ENCODE measurements at places on chromosomes 4 and X.

DNA sequence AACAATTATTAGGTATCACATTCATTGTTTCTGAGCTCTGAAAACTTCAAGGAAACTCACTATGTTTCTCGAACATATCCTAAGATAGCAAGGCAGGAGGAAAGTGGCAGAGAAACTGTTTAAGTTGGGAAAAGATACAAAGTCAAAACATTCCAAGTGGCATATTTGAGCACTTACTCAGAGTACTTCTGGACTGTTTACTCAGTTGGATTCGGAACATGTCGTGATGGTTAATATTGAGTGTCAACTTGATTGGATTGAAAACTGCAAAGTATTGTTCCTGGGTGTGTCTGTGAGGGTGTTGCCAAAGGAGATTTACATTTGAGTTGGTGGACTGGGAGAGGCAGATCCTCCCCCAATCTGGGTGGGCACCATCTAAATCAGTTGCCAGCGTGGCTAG lies 298.3 kb downstream of the IL1RAPL2 start:
- no peak for DNase-seq

DNA sequence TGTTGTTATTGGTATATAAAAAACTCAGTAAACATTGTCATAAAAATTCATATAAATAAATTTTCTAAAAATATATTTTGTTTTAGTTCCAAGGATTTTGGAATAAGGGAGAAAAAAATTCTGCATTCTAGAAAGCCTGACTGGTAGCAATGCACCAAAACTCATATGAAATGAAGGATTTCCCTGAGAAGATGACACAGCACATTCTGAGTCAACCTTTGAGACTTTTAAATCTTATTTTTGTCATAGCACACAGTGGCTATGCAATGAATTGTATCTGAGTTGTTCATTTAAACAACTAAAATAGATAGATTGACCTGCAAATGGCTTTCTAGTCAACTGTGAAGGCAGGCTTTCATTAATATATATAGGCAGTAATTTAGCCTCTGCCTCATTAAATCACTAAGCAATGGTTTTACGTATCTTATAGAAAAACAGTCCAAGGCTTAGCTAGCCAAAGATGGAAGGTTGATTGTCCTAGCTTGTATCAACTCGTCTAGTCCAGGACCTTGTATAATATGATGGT lies 239.1 kb upstream of the NEIL3 start:
- no peak for DNase-seq

DNA sequence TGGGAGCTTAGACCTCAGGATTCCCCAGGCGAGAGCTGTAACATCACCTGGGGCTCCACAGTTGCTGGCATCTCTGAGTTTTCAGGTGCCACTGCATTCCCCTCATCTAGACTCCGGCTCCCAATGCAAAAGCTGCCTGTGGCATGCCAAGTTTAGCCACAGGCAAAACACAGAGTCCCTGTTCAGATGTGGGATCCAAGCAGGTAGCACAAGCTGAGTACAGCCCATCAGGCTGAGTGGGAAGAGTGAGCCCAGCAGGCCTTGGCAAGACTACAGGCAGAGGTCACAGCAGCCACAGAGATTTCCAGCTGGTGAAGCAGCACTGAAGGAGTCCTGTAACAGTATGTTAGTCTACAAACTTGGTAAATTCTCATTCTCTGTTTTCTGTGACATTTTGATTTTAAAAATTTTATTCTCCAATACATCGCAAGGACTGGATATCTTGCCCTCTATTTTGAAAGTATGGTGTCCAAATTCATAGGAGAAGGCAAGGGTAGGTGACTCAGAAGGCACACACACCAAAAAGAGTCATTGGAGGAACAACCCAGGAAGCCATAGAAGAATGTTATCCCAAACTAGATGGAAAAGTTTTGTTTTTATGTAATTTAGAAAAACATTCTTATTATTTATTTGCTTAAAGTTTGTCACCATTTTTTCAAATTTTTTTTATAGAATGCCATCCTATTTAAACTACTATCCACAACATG lies 13.6 kb upstream of the CXCL2 start:
- DNase-seq = no peak

DNA sequence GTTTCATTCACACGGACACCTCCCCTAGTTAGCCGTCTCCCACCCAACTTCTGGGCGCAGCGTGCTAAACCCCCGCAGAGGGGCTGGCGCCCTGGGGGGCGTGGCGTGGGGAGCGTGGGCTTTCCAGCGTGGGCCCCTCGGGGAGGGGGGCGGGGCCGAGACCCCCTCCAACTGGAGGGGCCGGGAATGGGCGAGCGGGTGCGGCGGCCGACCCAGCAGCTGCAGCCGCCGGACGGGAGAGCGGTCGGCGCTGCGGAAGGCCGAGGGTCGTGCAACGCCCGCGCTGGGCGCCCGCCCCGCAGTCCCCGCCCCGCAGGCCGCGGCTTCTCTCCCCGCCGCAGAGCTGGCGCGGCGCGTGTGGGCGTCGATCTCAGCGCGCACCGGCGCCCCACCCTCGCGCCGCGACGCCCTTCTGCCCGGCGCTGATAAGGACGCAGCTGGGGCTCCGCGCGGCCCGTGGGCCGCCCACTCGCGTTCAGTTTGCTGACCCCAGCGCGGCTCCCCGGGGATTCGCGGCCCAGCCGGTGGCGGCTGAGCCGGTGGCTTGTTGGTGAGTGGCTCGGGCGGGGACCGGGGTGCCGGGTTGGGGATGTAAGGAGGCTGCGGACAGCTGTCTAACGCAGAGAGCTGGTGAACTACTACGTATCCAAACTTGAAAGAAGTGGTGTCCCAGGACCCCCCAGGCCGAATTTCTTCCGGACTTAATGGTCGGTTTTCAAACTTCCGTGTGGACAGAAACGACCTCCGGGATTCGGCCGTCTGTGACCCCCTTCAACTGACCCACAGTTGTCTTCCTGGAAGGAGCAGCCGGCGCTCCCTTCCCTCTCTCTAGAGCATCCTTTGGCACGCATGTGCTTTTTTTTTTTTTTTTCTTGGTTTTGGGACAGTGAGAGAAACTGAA lies 1.5 kb downstream of the FHDC1 start:
- peak; percentile 39 for DNase-seq

DNA sequence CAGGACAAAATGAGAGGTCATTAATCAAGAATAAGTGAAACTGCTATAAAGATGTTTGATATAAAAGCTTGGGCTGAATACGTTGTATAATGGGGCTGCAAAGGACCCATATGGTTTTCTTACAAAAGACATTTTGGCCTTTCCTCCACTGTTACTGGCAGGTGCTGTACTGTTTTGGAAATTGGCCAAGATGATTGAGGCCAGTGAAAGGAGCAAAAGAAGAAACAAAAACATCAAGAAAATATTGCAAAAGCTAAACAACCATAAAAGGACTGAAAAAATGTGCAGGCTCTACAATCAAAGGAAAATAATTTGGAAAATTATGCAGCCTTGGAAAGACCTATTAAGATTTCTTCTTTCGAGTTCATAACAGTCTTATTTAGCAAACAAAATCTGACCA lies 222.2 kb upstream of the PPP1R2C start:
- DNase-seq = no peak

DNA sequence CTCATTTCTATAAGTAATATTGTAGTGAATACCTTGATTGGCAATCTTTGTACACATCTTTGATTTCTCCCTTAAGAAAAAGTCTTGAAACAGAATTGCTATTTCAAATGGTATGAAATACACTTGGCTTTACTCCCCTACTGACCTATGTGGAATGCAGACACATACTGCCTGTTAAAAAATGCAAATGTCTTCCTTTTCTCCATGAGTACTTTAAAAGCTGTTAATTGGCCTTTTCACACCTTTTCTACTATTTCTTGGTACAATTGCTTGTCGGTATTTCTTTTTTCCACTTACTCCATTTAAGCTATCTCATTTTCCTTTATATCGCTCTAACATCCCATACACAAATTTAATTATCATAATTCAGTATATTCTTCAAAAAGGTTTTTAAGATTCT lies 87.2 kb downstream of the FRYL start:
- DNase-seq = no peak

DNA sequence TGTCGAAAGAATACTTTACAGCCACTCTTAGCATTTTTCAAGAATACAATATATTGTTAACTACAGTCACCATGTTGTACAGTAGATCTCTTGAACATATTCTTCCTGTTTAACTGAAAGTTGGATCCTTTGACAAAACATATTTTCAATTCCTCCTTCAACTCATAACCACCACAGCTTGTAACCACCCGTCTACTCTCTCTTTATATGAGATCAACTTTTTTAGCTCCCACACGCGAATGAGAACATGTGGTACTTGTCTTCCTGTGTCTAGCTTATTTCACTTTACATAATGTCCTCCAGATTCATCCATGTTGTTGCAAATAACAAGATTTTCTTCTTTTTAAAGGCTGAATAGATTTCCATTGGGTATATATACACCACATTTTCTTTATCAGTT lies 338.3 kb upstream of the IGFBP7 start:
- DNase-seq = no peak

DNA sequence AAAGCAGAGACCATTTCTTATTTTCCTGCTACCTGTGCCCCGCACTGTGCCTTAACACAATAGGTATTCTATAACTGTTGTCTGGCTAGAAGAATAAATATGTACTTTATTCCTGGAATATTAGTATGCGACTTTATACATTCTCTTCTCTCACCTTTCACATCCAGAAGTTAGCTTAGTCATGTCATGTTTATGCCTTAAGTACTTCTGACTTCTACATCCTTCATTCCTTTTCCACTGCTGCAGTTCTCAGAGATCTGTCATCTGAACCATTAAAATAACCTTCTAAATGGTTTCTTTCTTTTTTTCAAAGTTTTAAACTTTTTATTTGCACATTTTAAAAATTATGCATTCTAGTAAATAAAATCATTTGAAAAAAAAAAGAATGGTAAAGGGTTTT lies 34.4 kb downstream of the KIF4A start:
- no peak for DNase-seq

GRCh38 chr4:114649908-114650307 lies 51.3 kb downstream of the UGT8 start:
- no peak for DNase-seq

DNA sequence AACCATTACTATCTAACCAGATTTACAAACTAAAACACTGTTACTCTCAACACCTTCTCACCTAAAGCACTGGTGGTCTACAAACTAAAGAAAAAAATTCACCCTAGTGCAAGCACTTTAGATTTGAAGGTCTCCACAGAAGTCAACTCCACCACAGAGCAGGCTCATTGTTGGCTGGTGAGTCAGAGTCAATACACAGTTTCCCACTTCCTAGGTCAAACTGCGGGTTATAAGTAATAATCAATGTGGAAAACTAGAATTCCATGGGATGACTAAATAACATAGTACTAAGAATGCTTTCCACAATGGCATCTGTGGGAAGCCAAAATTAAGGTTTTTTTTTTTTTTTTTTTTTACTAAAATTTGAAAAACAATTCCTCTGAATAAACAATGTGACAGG lies 191.8 kb downstream of the PDGFC start:
- no peak for DNase-seq

DNA sequence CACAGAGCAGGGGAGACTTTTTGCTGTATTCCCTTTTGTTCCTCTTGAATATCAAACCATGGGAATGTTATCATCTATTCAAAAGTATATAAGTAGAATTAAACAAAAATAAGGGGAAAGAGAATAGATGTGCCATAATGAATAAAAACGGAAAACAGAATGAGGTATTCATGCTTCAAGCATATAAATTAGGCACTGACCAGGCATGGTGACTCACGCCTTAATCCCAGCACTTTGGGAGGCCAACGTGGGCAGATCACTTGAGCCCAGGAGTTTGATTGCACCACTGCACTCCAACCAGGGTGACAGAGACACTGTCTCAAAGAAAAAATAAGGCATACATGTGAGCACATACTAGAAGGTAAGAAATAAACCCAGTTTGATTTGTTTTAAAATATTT lies 16.3 kb upstream of the NEUROG2 start:
- no peak for DNase-seq

All from D721Med (cell line).